ENCODE measurements at places on chromosomes 6 and 20.

- DNase-seq: peak; percentile 24
Observed at GRCh38 chr6:80338201-80338836, 231.8 kb downstream of the BCKDHB start.

DNA sequence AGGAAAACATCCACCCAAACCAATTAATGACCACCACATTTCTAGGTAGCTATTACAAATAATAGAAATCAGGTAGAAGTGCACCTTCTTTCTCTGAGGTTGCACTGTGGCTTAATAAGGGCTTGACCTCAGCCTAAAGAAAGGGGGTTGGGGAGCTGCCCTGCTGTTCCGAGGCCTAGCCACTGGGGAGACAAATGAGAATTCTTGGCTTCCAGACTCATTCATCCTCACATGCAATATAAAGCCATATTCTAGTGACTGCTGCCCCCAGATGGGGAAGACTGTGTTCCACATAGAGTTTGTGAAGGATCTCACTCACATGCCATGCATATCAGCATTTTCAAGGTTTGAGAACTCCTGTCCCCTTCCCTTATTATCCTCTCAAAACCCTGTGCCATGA is 22.9 kb downstream of the SAYSD1 start:
- no peak for DNase-seq

GRCh38 chr6:138115877-138116660 is 8.8 kb upstream of the PERP start:
- no peak for DNase-seq

DNA sequence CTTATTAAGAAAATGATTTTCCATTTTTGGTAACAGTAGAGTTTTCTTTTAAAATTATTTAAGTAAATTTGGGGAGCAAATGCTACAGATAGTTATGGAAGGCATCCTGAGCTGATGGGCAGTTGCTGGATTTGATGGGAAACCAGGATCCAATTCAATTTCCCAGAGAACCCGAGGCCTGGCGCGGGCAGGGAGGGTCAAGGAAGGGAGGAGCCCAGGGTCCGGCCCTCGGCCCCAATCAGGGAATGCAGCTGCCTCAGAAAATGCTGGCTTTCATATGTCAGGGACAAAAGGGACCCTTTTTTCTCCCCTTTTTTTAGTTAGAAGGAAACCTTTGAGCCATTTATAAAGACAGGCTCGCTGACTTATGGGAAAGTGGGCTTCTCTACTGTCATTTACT is 42.1 kb downstream of the CTCFL start:
- no peak for DNase-seq

DNA sequence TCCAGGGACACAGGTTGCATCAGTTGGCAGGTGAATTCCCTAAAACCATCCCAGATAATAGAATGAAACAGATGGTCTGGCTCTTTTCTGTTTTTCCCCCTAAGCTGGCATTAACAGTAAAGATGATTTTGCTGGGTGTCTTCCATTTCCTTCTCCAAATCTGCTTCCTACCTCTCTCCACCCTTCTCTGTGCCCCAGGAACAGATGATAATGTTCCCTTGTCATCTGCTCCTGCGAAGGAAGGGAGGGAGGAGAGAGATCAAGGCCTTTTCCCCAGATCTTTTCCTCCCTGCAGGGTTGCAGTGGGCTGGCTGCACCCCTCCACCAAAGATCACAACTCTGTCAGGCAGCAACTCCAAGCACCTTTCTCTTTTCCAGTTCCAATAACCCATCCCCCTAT is 156.5 kb upstream of the PRDM1 start:
- no peak for DNase-seq

GRCh38 chr6:14452567-14453527 is 335.3 kb downstream of the CD83 start:
- peak; percentile 18 for DNase-seq

DNA sequence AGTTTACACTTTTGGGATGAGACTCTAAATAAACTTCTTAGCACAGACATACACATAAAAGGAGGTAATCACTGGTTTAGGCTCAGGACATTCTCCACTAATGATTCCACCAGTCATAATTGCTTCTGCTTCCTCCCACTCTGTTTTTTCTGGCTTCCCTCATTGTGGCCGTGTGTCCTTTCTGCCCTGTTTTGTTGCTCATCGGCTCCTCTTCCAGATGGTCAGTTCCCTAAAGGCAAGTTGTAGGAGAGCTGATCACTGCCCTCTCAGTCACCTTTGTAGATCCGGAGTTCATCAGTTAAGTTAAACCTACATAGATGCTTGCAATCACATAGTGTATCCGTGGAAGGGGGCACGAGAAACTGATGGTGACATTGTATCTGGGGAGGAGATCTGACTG is 200.5 kb upstream of the ARG1 start:
- no peak for DNase-seq

DNA sequence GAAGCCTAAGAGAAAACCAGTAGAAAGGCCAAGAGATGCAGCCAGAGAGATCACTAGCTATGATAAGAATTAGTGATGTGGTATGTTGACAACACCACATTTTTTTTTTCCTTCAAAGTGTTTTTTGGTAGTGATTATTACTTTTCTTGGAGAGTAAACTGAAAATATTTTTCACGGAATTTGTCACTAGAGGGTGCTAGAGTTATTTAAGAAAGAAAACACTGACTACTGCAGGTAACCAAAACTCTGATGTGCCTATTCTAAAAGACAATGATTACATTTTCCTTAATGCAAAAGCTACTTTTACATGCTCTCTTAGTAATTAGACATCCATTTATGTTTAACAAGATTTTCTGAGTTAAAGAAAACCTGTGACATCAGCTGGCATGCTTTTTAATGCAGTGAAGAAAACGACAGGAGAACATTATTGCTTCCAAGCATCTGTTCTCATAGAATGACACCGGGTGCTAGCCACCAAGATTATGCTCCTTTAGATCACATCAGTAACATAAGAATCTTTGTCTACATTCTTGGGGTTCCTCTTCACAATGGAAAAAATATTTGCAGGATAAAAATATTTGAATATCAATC is 28.8 kb downstream of the RWDD2A start:
- no peak for DNase-seq

- DNase-seq: no peak
Observed at GRCh38 chr20:4626228-4626627, 95.5 kb upstream of the PRND start.

Measured in stimulated activated CD8-positive, alpha-beta memory T cell treated with anti-CD3 and anti-CD28 coated beads, Interleukin-4, amount 100 ng/mL, for 4 hours (primary cell).